ENCODE measurements at places on chromosomes 3 and 15. TPM values are rescaled to one million over a fixed set of nuclear protein-coding genes. Genes with fewer than 3 reads are reported as not detected.

Gene KLHL40
- total RNA-seq, result not detected

Gene OSTN
- not detected for total RNA-seq

DNA sequence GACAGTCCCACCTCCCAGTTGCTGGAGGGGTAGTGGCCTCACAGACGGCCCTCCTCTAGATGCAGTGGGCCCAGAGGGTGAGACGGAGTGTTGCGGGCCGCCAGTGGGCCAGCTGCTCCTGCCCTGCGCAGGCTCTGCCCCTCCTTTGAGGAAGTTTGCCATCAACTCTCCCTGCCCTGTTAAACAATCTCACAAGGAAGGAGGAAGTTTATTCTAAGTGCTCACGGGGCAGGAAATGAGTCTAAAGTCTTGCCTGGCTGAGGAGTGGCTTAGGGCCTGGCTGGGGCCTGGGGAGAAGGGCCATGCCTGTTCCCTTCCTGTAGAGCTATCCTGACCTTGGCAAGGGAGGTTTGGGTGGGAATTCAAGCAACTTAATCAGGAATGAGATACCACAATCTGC, at the start of gene FAM3D:
FAM3D (minus strand) TSS at position 92 of the 400 bp plus-strand sequence. CDS start 11,211 bp downstream, outside the sequence.
- peak; percentile 32 for ATAC-seq

GRCh38 chr15:57652481-57652880, 54.0 kb upstream of the POLR2M start:
- no peak for ATAC-seq

DNA sequence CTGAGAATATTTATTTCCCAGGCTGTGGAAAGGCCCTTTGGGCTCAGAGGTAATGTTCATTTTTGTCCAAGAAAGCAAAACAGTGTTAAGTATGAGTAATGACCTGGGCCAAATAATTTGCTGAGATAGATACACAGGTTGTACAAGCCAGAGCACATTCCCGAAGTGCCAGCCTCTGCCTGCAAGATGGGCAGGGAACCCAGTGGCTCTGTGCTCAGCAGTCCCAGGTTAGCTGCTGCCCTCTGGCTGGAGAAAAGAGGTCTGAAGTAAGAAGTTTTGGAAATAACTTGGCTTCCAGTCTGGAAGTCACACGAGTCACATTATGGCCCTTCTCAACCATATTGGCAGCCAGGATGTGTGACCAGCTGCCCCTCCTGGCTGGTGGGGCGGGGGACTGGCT, 20.2 kb downstream of the MYZAP start:
- ATAC-seq, result peak; percentile 75

- ATAC-seq, result peak; percentile 65
Measured at GRCh38 chr3:112647122-112647521, 6.2 kb upstream of the CCDC80 start.

GRCh38 chr3:13661121-13661520, 112.2 kb downstream of the FBLN2 start:
- no peak for ATAC-seq

GRCh38 chr3:156461889-156462288, 93.0 kb downstream of the SSR3 start:
- no peak for ATAC-seq

DNA sequence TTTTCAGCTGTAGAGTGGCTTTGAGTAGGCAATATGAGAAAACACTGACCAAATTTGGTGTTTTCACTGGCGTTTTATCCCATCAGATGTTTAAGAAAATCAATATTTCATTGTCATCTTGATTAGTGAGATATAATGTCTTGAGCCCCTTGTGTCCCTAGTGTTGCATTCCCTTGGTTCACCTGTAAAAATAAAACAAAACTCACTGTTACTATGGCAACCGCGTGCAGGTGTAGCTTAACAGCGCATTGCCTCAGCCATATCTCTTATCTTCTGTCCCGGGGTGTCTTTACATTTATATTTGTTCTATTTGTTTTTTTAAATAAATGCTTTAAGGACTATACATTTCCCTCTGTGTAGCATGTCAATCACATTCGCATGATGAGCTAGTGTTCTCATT, 551.6 kb downstream of the ZIC1 start:
- no peak for ATAC-seq

DNA sequence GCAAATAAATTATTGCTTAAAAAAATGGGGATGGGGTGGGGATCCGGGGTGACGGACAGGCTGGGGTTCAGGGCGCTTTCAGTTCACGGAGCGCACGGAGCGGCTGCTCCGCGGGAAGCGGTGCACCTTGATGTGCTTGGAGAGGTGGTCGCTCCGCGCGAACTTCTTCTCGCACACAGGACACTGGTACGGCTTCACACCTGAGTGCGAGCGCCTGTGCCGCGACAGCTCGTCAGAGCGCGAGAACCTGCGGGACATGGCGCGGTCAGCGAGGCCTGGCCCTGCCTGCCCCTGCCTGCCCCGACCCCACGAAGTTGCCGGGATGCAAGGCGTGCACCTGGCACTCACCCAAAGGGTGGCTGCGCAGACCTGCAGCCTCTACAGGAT, 13.6 kb downstream of the KLF15 start:
- no peak for ATAC-seq
